ENCODE measurements at places on chromosomes 12 and 14.

GRCh38 chr14:72975770-72976169, 49.5 kb downstream of the DCAF4 start:
- no peak for DNase-seq

- no peak for DNase-seq
Observed at GRCh38 chr12:1122786-1123185, 131.8 kb downstream of the ERC1 start.

GRCh38 chr12:1598757-1599156, 4.4 kb upstream of the FBXL14 start:
- no peak for DNase-seq

GRCh38 chr14:23183479-23183878, at the start of gene SLC7A8:
SLC7A8 (minus strand) TSS chr14:23183660; CDS start chr14:23182914, 746 bp downstream.
- no peak for DNase-seq

- peak; percentile 79 for DNase-seq
Observed at GRCh38 chr12:29164477-29165393, 15.7 kb downstream of the FAR2 start.

DNA sequence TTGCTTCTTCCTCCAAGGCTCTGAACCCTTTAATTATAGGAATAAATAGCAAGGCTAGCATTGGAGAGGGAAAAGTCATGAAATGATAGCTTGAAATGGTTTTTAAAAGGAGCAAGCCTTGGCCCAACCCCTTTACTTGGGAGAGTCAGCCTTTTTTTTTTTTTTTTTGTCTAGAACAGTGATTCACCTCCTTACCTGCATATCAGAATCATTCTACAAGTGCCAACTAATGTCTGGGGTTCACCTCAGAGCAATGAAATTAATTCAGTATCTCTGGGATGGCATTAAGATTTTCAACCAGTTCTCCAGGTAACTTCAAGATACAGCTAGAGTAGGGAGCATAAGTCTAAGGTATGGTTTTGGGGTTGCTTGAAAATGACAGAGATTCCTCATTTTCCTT, 41.3 kb upstream of the TMTC2 start:
- no peak for DNase-seq

- DNase-seq, result no peak
Observed at GRCh38 chr12:26303418-26303817, 108.0 kb downstream of the SSPN start.

- no peak for DNase-seq
Observed at GRCh38 chr12:109270494-109270893, 38.6 kb downstream of the FOXN4 start.

GRCh38 chr12:47941871-47942613, 21.4 kb upstream of the TMEM106C start:
- no peak for DNase-seq

- peak; percentile 41 for DNase-seq
Observed at GRCh38 chr12:6607751-6608591, 792 bp upstream of the CHD4 start.

DNA sequence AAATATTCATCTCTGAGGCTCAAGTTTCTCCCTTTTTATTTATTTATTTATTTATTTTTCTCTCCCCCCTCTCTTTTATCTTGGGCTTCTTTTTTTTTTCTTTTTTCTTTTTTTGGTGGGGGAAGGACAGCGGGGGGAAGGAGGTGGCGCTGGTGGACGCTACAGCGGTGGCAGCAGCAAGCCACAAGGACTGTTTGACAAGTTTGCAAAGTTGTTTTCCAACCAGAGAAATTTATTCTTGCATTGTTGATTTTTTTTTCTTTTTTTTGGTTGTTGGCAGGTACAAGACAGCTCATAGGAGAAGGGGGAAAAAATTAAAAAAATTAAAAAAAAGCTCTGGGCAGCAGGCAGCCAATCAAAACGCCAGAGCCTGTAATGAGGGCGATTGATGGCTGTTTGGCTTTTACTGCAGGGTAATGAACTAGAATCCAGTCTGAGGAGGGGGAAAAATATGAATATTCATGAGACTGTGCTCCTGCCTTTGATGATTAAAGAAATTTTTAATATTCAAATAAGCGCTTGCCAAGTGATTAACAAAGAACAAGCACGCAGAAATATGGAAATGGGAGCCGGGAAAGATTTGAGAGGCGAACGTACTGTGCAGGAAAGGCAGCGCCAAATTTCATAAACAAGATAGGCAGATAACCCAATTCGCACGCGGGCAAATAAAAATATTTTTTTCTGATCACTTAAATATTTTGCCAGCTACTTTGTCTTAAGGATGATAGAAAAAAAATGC, 36.2 kb downstream of the BCL11B start:
- DNase-seq, result no peak

DNA sequence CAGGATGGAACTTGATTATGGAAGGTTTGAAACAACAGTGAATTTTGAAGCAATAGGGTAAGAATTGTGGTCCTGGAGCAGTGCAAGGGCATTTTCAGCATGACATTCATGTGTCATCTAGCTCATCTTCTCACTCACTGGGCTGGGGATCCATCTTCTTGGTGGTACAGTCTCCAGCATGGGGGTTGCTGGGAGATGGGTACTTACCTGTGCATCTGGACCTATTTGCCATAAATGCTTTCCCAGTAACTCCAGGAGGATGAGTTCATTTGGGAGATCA, 7.2 kb downstream of the HSP90AA1 start:
- no peak for DNase-seq

DNA sequence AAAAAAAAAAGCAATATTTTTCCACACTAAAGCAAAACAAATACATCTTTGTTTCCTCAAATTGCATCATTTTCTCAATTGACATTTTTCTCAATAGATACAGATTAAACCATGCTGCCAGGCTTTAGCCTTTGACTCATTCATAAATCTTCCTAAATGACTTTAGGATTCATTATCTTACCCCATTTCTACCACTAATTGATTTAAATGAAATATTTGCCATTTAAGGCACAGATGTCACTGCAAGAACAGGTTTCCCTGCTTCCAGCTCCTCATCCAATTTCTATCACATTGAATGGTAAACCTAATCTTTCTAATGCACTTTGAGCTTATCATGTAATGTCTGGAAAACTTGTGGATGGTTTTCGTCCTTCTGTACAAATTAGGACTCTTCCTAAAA, 298.7 kb downstream of the RPL10L start:
- DNase-seq, result no peak

- DNase-seq, result no peak
Observed at GRCh38 chr12:16229676-16230075, 47.8 kb downstream of the SLC15A5 start.

- DNase-seq, result no peak
Observed at GRCh38 chr14:101456246-101457175, 104.8 kb upstream of the DIO3 start.

- peak; percentile 100 for DNase-seq
Observed at GRCh38 chr12:109097435-109098182, at the start of gene UNG. UNG (plus strand) TSS chr12:109097597; CDS start chr12:109097680, 83 bp downstream.

DNA sequence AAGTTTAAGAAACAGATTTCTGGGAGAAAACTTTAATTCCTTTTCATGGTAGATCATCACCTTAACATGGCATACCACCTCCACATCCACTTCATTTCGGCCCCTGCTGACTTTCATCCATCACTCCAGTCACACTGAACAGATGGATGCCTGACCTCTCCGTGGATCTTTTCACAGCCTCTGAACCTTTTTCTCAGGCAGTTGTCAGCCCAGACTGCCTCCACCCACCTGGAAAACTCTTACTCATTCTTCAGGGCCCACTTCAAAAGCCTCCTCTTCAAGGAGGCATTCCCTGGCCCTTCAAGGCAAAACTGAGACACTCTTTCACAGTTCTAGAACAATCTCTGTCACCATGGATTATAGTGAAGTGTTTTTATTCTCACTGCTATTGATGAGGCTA, 52.9 kb downstream of the GXYLT1 start:
- no peak for DNase-seq

- no peak for DNase-seq
Observed at GRCh38 chr14:85190251-85190650, 339.7 kb upstream of the FLRT2 start.

GRCh38 chr12:20444595-20445170, 76.3 kb downstream of the PDE3A start:
- no peak for DNase-seq

GRCh38 chr12:65962036-65962430, 137.8 kb downstream of the HMGA2 start:
- no peak for DNase-seq

DNA sequence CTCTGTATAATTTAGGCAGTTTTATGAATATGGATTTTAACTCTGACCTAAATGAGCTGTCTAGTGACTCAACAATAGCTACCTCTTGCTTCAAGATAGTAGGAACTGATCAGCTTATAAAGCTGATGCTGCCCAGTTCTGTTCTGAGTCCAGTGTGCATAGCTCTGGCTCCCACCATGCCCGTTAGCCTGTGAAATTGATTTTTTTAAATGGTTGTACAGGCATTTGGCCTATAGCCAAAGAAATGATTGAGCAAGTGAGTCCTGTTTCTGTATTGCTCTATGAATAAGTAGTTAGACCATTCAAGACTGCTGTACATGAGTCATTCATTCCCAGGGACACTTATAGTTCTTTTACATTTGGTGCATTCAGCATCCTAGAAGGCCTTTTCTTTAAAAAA, 36.4 kb downstream of the SAMD4A start:
- DNase-seq, result no peak

- DNase-seq, result no peak
Observed at GRCh38 chr12:8970432-8970831, 18.9 kb upstream of the KLRG1 start.

DNA sequence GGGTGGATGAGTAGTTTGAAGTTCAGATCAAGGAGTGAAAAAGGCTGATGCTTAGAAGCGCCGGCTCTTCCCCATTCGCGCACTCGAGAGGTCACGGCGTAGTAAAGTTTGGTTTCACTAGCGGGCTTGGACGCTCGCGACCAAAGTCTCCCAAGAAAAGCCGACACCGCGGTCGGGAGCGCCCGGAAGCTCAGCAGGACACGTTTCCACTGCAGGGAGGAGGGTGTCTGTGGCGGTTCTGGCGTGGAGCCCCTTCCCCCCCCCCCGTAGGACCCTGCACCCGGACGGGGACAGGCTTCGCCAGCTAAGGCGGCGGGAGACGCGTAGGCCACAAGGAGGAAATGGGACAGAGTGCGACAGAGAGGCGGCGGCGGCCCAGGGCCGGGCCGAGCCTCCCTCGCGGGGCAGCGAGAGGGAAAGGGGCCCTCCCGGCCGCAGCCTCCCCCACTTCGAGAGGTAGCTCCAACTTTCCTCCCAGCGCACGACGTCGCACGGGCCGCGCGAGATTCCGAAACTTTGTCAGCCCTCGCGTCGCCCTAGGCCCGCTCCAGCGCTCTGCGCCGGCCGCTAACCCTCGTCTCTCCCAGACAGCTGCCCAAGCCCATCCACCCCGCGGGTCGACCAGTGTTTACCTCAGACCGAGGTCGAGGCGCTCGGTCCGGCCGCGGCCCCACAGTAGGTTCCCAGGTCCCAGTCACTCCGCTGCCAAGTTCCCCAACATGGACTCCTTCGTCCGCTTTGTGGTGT, 480 bp downstream of the SCAF11 start:
- peak; percentile 43 for DNase-seq

DNA sequence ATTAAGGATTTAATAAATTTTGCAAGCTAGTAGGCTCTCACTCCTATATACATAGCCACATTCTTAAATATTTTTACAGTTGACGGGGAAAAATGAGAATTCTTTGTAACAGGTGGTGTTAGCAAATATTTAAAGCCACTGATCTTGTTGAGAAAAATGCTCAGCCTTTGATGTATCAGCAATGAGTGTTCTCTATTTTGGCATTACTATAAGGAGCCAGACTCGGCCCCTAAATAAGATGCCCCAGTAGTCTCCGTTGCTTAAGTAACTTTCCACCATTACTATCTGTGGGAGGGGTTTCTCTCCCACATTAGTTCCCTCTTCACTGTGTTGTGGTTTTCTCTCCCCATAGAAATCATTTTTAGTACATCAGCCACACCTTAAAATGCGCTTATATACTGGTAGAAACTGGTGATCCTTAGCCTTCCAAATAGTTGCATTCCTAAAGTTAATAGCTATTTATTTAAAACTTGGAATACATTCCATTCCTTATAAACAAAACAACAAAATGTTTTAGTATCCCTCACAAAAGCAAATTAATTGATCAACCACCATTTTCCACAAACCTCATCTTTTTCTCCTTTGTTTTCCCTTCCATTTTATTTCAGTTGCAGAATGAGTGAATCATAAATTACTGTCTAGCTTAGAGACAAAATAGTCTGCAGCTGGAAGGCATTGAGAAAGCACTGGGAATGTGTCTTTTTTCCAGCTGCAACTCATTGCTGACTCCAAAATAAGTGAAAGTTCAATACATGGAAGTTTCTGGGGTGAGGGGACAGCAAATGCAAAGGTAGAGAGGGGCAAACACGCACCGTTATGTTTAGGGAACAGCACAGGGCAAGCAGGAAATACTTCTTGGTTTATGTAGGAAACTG, 84.7 kb upstream of the FERMT2 start:
- no peak for DNase-seq

DNA sequence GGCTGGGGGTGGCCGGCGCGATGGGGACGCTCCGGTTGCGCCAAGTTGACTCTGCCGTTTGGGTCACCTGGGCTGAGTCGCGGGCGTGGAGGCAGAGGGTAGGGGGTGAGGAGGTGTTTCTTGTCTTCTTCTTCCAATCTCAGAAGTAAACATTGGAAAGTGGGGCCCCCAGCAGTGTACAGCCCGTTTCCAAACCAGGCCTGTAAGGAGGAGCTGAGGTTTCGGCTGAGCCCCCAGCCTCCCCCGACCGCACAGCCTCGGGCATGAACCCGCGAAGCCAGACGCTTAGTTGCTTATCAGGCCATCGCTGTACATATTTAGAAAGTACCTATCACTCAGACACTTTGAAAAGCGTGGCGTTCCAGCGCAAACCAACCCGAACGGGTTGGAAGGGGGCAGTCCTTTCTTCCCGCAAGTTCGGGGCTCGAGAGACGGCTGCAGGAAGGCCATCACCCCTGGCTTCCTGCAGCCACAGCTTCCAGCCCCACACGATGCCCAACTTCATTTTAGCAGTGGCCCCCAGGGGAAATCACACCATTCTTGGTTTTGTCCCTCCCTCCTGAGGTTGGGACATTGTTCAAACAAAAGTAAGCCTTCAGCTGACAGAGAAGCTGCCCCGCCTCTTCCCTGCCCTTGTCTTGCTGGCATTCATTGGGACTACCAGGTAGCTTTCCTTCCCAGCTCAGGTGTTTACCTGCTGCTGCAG, 164.1 kb downstream of the ZFP36L1 start:
- DNase-seq, result no peak

All from AG08396 (cell line).